CD4-positive, alpha-beta T cell treated with Interleukin-4 for 1 hour (primary cell): ENCODE measurements at places on chromosomes 3 and 15.
A peak's percentile ranks its signal among the peaks of the same experiment; 100 is the strongest.

- DNase-seq, result no peak
Observed at GRCh38 chr3:115086344-115086743, 60.7 kb downstream of the ZBTB20 start.

DNA sequence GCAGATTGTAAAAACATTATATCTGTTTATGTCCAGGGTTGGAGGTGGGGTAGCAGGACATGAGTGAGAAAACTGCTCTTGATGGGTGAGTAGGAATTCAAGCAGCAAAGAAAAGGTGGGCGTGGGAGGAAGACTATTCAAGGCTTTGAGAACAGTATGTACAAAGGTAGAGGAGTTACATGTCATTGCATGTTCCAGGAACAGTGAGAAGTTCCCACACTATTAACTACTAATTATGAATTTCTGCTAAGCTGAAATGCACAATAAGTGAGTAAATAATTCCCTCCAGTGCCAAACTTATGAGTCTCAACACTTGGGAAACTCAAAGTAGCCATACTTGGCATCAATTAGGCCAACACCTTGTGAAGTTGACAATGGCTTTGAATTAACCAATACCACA lies 80.1 kb downstream of the SRGAP3 start:
- DNase-seq, result no peak

DNA sequence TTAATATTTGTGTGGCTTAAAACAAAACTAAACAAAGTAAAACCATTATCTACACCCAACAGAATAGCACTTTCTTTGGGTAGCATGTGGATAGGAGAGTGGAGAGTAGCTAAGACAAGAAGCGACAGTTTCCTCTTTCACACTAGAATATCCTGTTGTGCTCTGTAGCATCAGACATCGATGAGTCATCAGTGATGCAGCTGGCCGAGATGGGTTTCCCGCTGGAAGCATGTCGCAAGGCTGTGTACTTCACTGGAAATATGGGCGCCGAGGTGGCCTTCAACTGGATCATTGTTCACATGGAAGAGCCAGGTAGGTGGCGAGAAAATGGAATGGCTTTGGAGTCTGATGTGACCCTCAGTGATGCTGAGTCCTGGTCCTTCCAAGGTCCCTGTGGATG lies 108.1 kb downstream of the USP13 start:
- no peak for DNase-seq

- peak; percentile 11 for DNase-seq
Observed at GRCh38 chr15:38252481-38253350, at the start of gene SPRED1. Gene SPRED1 (plus strand): TSS chr15:38252836. CDS start chr15:38253186, 350 bp downstream.

GRCh38 chr15:45174069-45174468 lies 13.7 kb downstream of the SHF start:
- no peak for DNase-seq

DNA sequence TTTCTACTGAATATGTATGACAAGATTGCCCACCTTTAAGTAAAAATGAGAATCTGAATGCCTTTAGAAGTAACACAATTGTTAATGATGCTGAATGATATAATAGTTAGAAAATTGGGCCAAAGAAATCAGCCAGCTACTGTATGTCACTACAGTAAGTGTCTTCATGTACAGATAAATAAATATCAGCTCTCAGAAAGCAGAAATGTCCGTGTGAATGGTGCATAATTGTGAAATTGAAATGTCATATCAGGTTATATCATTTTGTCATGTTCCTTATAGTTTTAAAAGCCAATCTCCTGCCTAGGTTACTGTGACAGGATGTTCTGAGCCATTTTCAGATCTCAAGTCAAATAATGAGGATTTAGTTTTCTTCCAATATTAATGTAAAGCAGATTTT lies 90.6 kb upstream of the SNTN start:
- no peak for DNase-seq
